Natural killer cell treated with Interleukin-12 subunit alpha and Interleukin-12 subunit beta and Interleukin-15 and Interleukin-18, amount 100 ng/mL, for 72 hours (primary cell): ENCODE measurements at places on chromosomes 3 and 15. TPM values are rescaled to one million over a fixed set of nuclear protein-coding genes. Genes with fewer than 3 reads are reported as not detected.
A peak's percentile ranks its signal among the peaks of the same experiment; 100 is the strongest.

Gene CPB1
- not detected for total RNA-seq

Gene CACNA2D2
- total RNA-seq: 1.7 TPM

Gene CAMKV
- total RNA-seq: not detected

Gene GOLGA6L10
- total RNA-seq: 3.0 TPM

DNA sequence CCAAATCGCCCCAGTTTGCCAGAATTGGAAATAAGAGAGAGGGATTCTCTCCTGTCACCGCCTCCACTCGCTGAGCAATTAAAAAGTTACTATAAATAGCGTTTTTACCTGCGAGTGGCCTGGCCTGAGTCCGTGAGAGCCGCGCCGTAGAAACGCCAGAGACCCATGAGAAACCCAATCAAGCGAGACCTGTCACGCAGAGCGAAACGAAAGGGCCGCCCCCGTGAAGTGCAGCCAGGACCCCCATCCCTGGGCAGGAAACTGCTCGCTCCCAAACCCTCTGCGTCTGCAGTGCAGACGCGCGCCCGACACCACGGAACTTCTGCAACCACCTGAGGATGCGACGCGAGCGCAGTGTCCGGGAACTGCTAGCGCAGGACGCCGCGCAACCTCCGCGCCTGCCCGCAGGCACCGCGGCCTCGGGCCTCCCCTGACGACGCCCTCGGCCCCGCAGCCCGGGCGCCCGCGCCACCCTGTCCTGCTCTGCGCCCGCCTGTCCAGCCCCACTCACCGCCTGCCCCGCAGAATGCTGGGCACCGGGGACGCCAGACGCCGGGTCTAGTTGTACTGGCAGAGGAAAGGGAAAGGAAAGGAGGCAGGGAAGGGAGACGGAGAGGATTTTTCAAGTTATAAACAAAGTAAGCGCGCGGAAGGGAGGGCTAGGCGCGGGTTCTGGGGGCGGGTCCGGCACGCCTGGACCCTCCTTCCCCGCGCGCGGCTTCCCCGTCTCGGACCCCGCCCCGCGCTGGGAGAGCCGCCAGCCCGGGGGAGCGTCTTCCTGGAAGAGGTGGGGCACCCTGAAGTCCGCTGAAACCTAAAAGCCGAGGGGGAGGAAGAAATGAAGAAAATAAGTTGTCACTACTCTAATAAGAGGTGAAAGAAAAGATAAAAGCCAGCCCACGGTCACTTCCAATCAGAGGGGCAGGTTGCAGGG lies at the start of gene PLSCR4:
PLSCR4 (minus strand) TSS at position 657 of the 934 bp plus-strand sequence. CDS start 29,034 bp downstream, outside the sequence.
- peaks cover 8% of the 10 kb centered on the region for H3K27me3 ChIP-seq
- no peaks in the 10 kb centered on the region for H3K36me3 ChIP-seq
- no peak within 1 kb of the TSS for H3K27ac ChIP-seq
- H3K4me1 ChIP-seq: peaks cover 3% of the 10 kb centered on the region

GRCh38 chr3:171772427-171773056 lies 37.7 kb downstream of the PLD1 start:
- H3K4me1 ChIP-seq: peaks cover 28% of the 10 kb centered on the region
- no peak overlapping the region for H3K4me3 ChIP-seq
- no peaks in the 10 kb centered on the region for H3K36me3 ChIP-seq
- DNase-seq: no peak
- H3K27ac ChIP-seq: no peak overlapping the region

DNA sequence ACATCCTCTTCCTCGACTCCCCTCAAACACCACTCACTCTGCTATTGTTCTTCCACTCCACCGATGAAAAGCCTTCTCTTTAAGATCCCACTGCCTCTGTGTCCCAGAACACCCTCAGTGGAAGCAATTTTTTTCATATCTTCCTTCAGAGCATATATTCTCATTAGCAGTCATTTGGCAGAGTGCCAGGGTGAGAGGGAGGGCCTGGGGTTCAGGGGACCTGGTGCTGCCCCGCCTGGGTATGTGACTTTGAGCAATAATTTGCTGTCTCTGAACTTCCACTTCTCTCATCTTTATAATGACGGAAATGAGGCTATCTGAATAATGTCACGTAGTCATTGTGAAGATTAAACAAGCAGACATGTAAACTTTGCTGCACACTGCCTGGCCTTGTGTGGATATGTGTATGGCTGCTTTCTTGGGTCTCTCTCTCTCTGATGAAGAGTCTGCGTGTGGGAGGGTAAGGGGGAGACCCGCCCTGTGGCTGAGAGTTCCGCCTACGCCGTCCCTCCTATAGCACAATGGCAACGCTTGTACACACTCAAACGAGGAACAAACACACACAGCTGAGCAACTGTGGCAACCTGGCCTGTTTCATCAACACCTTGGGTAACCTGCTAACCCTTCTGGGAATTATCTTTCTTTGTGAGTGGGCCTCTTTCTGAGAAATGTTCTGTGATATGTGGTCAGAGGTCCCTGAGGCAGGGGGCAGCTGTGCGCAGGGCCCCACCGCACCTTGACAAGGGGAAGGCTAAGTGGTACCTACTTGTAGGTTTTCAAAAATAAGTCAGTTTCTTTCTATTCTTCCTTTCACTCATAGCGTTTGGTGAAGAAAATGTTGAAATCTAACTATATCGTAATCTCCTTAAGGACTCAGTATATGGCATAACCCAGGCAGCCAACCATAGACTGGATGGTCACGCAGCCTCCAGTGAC lies 369.8 kb downstream of the SV2B start:
- H3K27me3 ChIP-seq: peaks cover 19% of the 10 kb centered on the region
- no peaks in the 10 kb centered on the region for H3K36me3 ChIP-seq

DNA sequence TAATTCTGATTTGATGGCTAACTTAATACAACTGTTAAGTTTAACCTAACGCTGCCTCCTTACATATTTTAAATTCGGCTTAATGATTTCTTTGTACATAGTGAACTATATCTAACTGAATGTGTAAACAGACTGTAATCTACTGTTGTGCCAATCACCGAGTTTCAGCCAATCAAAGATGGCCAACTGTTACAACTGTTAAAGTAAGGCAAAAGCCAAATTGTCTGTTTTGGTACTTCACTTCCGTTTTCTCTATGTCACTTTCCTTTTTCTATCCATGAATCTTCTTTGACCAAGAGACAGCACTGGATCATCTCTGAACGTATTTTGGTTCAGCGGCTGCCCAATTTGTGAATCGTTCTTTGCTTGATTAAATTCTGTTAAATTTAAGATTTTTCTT lies 137.0 kb downstream of the LMLN start:
- no peak overlapping the region for H3K27ac ChIP-seq
- peaks cover 33% of the 10 kb centered on the region for H3K27me3 ChIP-seq
- peaks cover 6% of the 10 kb centered on the region for H3K4me1 ChIP-seq

DNA sequence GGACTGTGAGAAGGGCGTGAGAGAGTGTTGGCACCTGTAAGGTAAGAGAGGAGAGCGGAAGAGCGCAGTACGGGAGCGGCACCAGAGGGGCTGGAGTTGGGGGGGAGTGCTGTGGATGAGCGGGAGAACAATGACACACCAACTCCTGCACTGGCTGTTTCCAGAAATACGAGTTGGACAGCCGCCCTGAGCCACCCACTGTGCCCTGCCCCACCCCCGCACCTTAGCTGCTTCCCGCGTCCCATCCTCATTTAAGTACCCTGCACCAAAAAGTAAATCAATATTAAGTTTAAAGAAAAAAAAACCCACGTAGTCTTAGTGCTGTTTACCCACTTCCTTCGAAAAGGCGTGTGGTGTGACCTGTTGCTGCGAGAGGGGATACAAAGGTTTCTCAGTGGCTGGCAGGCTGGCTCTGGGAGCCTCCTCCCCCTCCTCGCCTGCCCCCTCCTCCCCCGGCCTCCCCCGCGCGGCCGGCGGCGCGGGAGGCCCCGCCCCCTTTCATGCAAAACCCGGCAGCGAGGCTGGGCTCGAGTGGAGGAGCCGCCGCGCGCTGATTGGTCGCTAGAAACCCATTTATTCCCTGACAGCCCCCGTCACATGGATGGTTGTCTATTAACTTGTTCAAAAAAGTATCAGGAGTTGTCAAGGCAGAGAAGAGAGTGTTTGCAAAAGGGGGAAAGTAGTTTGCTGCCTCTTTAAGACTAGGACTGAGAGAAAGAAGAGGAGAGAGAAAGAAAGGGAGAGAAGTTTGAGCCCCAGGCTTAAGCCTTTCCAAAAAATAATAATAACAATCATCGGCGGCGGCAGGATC lies at the start of gene SOX2:
SOX2 (plus strand) TSS at position 601 of the 811 bp plus-strand sequence. CDS start 436 bp downstream, outside the sequence.
- no peak for DNase-seq
- H3K27me3 ChIP-seq: peaks cover 37% of the 10 kb centered on the region
- H3K4me1 ChIP-seq: peaks cover 6% of the 10 kb centered on the region
- H3K4me3 ChIP-seq: no peak within 1 kb of the TSS

DNA sequence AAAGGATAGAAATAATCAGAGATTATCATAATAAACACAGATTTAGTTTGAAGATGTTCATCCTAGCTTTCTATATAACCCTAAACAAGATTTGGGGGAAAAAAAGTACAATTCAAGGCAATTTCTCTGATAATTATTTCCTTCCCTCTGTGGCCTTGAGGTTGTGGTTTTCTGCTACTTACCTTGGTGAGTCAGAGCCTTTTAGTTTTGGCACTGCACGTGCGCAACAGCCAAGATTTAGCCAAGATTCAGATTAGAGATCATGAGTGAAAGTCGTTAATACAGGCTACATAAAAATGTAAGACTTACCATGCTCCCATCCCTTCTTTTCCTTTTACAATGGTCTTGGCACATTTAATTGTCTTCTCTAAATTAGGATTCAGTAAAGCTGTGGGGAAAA lies 6.7 kb downstream of the LYZL4 start:
- no peaks in the 10 kb centered on the region for H3K36me3 ChIP-seq
- H3K27ac ChIP-seq: no peak overlapping the region
- no peak for DNase-seq
- peaks cover 2% of the 10 kb centered on the region for H3K4me1 ChIP-seq
- no peak overlapping the region for H3K4me3 ChIP-seq

DNA sequence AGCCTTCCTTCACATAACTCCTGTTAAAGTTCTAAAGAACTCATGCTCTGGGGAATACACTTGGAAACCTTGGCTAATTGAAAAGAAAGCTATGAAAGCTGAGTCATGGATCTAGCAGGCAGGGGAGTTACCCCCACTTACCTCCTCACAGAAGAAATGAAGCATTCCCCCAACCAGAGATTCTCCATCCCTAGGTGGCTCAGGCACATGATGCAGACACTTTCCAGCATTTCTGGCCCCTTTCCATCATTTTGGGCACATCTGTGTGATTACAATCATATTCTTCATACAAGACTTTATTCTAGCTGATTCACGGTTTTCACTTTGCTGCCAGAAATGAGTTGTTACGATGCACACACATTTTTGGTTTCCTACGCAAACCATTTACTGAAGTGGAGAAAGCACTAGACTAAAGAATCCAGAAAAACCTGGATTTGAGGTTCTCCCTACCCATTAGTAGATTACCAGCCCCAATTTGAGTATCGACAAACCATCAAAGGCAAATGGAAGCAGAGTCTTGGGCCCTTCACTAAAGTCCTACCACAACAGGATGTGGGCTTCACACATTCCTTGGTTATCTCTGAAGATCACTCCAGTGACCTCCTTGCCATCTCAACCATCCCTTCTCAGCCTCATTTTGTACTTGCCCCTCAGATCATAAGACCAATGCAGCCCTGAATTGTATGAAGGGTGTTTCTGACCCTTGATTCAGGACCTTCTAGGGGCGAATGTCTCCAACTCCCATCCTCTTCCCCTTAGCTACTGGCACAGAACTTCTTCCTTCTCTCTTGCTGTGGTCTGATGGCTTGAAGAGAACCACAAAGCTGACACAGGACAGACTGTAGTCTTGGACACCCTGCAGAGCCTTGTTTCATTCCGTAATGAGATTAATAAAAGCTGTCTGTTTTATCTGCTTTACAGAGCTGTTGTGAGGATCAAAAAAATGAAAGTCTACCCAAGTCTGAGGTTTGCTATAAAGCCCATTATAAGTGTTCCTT lies 42.5 kb upstream of the SNRK start:
- H3K4me1 ChIP-seq: peaks cover 30% of the 10 kb centered on the region
- H3K4me3 ChIP-seq: peak overlapping the region; percentile 80
- no peak for DNase-seq
- no peaks in the 10 kb centered on the region for H3K27me3 ChIP-seq
- no peaks in the 10 kb centered on the region for H3K36me3 ChIP-seq

GRCh38 chr3:64229903-64230302 lies 4.6 kb upstream of the PRICKLE2 start:
- no peak overlapping the region for H3K4me3 ChIP-seq
- DNase-seq: no peak
- H3K27ac ChIP-seq: no peak overlapping the region

DNA sequence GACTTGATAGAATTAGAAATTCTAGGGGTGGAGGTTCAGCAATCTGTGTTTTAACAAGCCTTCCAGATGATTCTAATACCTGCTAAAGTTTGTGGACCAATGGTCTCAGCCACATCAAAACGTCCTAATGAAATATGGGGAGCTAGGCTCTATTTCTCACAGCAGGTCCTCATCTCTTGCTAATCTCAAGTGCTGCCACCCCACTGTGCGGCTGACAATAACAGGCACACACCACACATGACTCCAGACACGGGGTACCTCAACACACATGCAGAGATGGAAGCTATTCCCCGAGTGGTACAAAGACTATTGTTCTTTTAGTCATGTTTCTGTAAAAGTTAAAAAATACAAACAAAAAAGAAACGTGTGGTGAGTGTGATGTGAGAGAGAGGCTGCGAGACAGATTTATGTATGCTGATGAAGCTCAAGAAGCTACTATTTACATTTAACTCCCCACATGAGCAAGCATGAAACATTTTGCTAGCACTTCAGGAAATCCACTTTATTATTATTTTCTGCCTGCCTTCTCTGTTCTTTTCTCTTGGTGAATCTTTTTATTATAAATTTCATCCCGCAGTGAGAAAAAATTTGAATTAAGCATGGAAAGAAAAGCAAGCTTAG lies 405.6 kb downstream of the MAGI1 start:
- H3K4me1 ChIP-seq: no peaks in the 10 kb centered on the region
- no peak overlapping the region for H3K4me3 ChIP-seq
- no peaks in the 10 kb centered on the region for H3K36me3 ChIP-seq
- no peak overlapping the region for H3K27ac ChIP-seq

DNA sequence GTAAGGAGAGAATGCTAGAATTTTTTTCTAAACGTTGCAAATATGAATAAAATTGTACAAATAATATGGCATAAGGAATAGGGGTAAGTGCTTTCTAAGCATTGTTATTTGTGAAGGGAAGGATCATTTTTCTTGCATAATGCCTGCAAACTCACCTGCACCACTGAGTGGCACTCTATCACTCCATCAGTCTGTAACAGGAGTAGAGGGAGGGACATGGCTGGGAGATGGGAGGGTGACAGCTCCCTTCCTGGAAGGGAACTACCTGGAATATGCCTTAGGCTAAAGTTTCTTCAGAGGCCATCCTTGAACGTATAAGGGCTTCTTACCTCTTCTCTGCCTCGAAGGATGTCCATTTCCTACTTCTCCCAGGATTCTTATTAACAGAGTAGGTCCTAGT lies 3.0 kb downstream of the NAALADL2 start:
- no peaks in the 10 kb centered on the region for H3K27me3 ChIP-seq
- H3K4me3 ChIP-seq: no peak overlapping the region
- DNase-seq: no peak
- H3K27ac ChIP-seq: no peak overlapping the region
- no peaks in the 10 kb centered on the region for H3K36me3 ChIP-seq
- no peaks in the 10 kb centered on the region for H3K4me1 ChIP-seq

DNA sequence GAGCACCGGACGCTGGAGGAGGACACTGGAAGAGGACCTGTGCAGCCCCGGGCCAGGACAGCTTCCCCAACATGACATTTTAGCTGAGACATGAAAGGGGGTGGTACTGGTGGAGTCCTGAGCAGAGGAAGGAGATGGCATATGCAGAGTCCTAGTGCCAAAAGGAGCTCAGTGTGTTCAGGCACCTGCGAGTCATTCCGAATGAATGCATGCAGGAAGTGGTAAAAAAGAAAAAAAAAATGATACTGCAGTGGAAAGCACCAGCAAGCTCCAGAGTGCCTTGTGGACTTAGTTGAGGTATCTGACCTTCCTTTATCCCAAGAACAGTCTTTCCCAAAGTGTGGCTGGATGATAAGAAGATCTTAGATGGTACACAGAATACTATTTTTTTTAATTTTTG lies 6.6 kb upstream of the ZNF148 start:
- H3K36me3 ChIP-seq: no peaks in the 10 kb centered on the region
- DNase-seq: no peak
- no peak overlapping the region for H3K4me3 ChIP-seq
- H3K4me1 ChIP-seq: peaks cover 5% of the 10 kb centered on the region
- peaks cover 8% of the 10 kb centered on the region for H3K27me3 ChIP-seq
